ENCODE measurements at places on chromosomes 3 and 15.

DNA sequence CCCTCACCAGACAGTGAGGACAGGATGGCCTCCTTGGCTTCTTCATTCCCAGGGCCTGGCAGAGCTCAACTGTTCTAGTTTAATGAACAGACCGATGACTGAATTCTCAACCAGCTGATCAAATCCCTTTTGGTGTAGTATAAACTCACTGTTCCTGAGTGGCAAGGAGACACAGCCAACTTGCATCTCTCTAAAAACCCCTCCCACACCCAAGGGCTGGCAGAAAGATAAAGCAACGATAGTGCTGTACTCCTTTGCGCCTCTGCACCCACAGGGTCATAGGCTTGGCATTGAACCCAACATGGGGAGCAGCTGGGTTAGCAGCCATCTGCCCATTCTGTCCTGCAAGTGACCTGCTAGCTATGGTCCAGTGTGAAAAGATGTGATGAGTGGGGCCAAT is 103.2 kb downstream of the RYK start:
- DNase-seq: no peak

GRCh38 chr3:166897811-166898210 is 482.3 kb downstream of the ZBBX start:
- DNase-seq: no peak

GRCh38 chr3:26839001-26839400 is 216.4 kb downstream of the LRRC3B start:
- DNase-seq: no peak

DNA sequence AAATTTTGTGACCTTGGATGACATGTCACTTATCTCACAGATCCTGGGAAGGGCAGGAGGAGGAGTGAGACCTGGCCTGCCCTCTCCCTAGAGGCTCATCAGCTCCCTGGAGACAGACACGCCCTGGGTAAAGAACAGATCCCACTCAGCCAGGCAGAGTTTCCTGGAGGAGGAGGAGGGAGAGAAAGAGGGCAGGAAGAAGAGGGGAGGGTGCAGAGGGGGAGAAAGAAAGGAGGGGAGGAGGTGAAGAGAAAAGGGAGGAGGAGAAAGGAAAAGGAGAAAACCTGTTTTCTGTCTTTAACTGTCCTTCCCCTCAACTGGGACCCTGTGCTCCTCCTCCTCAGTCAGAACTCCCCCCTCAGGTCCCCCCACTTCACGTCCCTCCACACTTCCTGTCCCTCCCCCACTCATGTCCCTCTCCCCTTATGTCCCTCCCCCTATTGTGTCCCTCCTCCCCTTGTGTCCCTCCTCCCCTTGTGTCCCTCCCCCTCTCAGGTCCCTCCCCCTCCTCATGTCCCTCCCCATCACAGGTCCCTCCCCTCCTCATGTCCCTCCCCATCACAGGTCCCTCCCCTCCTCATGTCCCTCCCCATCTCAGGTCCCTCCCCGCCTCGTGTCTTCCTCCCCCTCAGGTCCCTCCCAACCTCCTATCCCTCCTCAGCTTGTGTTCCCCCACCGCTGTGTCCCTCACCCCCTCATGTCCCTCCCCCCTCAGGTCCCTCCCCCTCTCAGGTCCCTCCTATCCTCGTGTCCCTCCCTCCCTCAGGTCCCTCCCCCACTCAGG is 52.3 kb upstream of the CGNL1 start:
- DNase-seq: no peak

- DNase-seq: no peak
Measured at GRCh38 chr3:14132689-14133088, 7.8 kb downstream of the TMEM43 start.

DNA sequence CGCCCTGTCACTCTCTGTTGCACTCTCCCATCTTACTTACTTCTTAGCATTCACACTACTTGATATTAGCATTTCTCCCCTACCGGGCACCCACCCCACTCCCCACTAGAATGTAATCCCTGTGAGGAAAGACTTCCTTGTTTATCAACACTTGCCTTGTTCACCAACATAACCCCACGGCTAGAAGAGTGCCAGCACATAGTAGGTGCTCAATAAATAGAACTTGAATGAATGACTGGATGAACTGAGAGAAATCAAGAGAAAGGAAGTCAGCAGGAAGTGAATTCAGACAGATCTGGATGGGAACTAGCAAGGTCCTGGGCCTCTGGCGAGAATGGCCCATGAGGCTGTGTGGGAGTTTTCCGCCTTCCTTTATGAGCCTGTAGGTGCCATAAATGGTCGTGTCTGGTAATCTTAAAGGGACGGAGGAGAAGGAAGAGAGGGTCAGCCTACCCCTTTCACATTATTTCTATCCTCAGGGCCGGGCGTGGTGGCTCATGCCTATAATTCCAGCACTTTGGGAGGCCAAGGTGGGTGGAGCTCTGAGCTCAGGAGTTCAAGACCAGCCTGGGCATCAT is 42.4 kb upstream of the HERC1 start:
- DNase-seq: no peak

DNA sequence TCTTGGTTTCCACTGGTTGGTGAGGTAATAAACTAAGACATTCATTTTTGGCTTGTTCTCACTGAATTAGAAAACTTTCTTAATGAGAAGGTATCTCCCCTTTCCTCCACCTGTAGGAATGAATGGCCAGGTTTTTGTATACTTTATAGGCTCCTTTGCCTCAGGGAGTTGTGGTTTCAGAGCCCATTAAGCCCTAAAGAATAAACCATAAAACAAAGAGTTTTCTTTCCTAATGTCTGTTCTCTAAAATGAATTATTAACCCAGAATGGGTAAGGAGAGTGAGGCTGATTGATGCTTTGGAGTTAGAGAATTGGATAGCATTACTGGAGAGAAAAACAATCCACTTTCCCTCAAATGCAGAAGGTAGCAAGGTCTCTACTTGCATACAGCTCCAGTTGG is 67.6 kb downstream of the TIGIT start:
- DNase-seq: no peak

GRCh38 chr3:24519368-24520100 is 24.9 kb upstream of the THRB start:
- no peak for DNase-seq

DNA sequence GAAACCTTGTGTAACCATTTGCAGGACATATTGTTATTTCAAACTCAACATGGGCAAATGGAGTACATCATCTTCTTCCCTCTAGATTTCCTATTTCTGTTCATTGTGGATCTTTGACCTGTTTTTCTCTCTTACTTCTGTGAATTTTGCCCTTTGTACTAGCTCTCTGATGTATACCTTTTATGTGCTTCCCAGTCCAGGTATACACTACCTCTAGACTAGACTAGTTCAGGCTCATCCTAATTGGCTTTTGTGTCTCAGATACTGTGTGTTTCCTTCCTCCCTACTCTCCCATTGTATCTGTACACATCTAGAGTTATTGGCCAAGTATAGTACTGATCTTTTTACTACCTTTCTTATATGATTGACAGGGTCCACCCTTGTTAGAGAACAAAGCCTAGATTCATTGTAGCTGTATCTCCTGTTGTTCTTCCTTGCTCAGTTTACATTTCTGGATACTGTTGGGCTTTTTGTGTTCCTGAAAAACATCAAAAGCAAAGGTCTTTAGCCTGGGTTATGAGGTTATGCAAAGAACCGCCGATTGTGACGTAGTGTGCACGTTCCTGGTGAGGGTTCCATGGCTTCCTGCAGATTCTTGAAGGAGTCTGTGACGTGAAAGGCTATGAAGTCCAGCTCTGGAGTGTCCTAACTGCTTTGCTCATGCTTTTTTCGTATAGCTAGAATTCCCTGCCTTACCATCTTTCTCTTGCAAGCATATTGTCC is 167.4 kb downstream of the KLHL25 start:
- DNase-seq: no peak

DNA sequence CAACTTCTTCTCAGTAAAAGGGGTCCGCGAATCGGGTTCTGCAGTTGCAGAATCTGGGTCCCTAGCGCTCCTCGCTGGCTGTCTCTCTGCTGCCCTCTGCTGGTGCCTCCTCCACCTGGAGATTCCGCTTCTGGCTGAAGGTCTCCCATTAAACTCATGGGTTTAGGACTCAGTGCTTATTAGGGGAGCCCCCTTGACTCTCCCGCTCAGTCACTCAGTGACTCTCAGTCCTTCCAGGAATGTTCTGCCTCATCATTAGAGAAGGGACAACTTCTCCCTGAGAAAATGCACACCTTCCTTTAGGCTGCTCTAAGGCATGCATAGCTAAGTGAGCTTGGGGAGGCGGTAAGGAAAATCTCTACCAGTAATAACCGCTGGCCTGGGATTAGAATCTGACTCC is 7.1 kb downstream of the CPN2 start:
- DNase-seq: peak; percentile 71

DNA sequence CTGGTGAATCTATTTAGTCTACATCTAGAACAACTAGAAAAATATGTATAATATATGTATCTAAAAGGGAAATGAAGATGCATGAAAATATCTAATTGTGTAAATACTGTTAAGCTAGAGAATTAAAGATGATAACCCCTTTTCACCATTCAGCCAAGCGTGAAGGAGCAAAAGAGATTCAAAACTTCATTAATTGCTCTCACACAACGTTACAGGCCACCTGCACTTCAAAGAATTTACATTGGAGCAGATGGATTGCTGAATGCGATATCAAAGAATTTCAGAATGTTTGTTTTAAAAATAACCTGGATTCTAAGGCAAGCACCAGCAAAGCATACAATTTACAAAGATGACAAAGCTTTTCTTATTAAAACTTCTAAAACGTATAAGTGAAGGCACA is 243.2 kb downstream of the ROBO2 start:
- no peak for DNase-seq

GRCh38 chr3:145649368-145649887 is 511.6 kb downstream of the PLOD2 start:
- DNase-seq: no peak

DNA sequence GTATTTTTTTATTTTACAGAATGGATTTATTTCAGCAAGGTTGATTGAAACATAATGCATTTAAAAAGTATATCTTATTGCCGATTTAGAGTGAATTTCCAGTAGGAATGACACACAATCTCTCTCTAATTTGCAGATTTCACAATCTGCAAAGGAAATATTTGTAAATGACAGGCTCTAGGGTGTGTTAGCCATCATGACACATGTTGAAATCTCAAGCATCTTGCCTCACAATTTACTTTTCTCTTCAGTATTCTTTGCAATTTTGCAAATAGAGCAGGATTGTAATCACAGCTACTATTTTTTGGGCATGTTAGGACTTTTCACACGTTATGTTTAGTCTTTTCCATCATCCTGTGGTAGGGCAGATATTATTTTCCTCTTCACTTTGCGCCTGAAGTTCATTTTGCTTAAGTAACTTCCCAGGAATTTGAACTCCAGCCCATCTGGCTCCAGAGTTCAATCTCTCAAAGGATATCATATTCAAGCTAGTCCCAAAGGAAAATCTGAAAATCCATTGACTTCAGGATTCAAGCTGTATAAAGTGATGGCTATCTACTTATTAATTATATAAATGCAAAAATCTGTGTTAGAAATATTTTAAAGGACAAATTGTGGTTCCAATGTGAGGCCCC is 55.4 kb downstream of the ATP13A4 start:
- no peak for DNase-seq

DNA sequence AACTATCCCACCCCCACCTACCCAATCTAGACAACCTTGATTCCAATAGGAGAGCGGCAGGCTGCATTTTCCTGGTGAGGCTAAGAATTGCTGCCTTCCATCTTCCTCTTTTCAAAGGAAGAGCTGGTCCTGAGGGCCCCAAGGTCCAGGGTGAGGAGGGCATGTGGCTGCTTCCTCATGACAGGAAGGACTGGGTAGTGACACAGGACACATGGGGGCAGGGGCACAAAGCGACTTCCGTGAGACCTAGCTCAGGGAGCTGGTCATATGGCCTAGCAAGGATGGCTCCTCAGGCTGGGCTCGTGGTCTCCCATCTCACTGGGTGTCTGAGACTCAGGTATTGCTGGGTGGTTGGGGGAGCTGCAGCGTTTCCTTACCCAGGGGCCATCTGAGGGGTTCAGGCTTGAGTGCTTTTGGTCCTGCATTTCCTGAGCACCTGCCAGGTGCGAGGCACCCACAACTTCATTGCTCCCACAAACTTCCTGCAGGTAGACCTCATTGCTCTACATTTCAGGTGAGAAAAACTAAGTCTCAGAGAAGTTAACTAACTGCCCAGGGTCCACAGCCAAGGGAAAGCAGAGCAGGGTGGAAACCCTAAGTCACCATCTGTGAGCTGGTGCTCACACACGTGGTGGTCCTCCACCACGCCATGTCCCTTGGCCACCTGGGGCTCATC is 160.0 kb upstream of the TLE3 start:
- DNase-seq: no peak

DNA sequence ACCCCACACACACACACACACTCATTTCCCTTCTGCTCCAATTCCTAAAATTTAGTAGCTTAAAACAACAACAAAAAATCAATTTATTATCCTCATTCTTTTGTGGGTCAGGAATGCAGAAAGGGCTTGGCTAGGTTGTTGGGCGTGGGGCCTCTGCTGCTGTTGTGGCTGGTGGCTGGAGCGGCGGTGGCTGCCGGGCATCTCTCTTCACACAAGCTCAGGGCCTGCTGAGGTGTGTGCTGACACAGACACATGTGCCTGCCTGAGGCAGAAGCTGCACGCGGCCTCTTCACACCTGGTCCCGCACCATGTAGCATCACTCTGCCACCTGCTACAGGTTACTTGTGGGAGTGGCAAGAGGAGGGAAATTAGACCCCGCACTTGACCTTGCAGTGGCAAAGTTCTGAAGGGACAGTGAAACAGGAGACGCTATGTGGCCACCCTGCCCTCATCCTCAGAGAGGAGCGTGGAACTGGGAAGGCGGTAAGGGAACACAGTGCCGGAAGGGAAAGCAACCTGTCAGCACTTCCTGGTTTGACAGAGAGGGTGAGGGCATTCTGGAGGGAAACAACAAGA is 64.0 kb upstream of the PRR20G start:
- DNase-seq: no peak

DNA sequence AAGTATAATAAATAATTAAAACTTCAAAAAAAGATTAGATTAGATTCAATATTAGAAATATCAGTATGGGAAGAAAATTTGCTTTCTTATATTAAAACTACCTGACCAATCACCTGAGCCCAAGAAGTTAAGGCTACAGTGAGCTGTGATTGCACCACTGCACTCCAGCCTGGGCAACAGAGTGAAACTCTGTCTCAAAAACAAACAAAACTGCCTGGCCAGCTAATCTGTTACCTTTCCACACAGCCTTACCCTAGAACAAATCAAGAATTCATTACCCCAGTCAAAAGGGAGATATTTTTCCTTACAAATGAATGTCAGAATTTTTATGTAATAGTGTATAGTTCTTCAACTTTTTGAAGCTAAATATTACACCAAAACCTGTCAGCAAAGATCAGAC is 117.0 kb upstream of the MANF start:
- DNase-seq: no peak

DNA sequence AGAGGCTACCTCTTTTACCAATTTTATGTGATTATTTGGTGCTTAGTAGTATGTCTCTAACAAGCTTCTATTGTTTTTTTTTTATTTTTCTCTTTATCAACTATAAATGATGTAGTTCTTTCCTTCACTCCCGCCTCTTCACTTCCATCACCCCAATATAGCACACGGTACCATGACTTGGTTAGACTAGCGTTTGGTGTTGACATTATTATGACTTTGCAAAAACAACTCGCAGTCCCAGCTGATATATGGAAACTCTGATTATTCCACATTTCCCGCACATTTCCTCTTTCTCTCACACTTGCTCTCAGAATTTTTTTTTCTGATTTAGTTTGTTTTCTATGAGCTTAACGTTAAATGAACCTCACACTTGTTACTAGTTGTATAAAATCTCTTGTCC is 162.2 kb downstream of the GREM1 start:
- no peak for DNase-seq

All from stimulated activated CD4-positive, alpha-beta T cell treated with anti-CD3 and anti-CD28 coated beads, Interleukin-1b, Interleukin-23, amount 100 ng/mL, for 1 hour (primary cell).